ENCODE measurements at places on chromosomes 3 and 15.

- no peak for DNase-seq
These were observed 768.5 kb upstream of the CFAP20DC start for GRCh38 chr3:59818033-59818918.

- no peak for DNase-seq
These were observed 33.5 kb downstream of the CLDN18 start for GRCh38 chr3:138043266-138044029.

DNA sequence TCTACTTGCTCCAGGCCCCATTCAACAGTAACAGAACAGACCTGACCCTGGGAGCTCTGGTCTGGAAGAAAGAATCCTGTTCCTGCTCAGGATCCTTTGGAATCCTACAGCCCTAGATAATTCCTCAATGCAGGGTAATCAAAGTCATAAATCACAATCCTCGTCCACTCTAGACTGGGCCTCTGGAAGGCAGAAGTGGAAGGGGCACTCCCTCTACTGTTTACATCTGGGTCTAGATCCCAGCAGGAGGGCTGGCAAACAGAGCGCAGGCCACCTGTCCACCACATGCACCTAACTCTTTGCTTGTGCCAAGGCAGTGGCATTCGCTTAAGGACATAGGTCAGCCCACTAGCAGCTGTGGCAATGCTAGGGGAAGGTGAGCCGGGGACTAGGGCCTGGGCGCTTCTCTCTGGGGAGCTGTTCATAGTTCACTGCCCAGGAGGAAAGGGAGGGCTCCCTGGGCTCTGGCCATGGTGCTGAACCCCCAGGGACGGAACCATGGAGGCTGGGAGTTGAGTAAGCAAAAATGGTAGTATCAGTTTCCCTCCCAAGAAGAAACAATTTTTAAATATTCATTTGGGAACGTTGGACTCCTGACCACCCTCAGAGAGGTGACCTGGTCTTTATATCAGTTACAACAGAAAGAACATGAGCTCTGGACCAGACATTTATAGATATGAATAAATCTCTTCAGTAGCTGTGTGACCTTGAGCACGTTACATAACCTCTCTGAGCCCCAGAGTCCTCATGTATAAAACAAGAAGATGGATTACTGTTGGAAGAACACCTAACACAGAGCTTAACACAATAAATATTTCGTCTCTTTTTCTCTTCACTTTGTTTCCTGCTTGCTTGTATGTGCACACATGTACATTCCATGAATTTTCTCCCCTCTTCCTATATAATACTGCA is 90.2 kb downstream of the NTRK3 start:
- no peak for DNase-seq

DNA sequence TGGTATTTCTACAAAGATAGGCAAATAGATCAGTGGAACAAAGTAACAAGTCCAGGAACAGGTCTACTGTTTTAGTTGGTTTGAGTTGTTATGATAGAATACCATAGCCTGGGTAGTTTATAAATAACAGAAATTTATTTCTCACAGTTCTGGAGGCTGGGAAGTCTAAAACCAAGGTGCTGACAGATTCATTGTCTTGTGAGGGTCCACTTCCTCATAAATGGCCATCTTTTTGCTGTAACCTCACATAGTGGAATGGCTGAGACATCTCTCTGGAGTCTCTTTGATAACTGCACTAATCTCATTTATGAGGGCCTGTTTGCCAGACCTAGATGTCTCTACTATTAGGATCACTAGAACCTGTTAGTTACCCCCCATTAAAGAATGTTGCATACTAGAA is 152.3 kb upstream of the MYRIP start:
- DNase-seq: no peak

- no peak for DNase-seq
These were observed 405.6 kb downstream of the MAGI1 start for GRCh38 chr3:65633018-65633638.

GRCh38 chr3:193971966-193972365 is 164.0 kb upstream of the HES1 start:
- no peak for DNase-seq
